Skin of body (tissue), 3 donors: ENCODE measurements at places on chromosomes 3 and 15. TPM values are rescaled to one million over a fixed set of nuclear protein-coding genes. Genes with fewer than 3 reads are reported as not detected.

Gene CKMT1B
- 3.9 TPM for total RNA-seq

GRCh38 chr15:72599855-72600464, 54.5 kb upstream of the GOLGA6B start:
- DNase-seq = peak; percentile 38

DNA sequence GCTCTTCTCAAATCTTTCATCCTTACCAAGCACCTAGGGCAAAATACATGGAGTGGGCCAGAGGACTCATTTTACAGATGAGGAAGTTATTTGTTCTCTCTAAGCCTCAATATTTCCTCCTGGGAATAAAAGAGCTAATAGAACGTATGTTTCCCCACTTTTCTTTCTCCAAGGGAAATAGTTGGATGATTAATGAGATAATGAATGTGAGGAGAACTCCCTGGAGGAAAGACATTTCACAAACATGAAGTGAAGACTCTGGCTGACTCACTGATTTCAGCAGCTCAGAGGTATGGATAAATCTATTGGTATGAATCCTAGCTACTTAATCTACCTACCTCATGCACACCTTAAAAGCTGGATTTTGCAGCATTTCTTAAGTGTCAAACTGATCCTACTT, 98.4 kb downstream of the ECT2 start:
- DNase-seq = peak; percentile 12

GRCh38 chr3:12445523-12446240, 38.6 kb upstream of the TSEN2 start:
- DNase-seq = no peak

- DNase-seq = no peak
Observed at GRCh38 chr3:118244761-118245160, 789.9 kb downstream of the IGSF11 start.

- no peak for DNase-seq
Observed at GRCh38 chr3:23741036-23741706, 64.6 kb upstream of the UBE2E1 start.

Gene CCK
- 1.6 TPM for total RNA-seq

- DNase-seq = no peak
Observed at GRCh38 chr3:157274644-157275137, 114.7 kb upstream of the CCNL1 start.

GRCh38 chr3:56889131-56889530, 87.4 kb upstream of the ARHGEF3 start:
- no peak for DNase-seq

GRCh38 chr3:157166561-157166960, 6.6 kb upstream of the CCNL1 start:
- DNase-seq = no peak

- DNase-seq = no peak
Observed at GRCh38 chr15:90264671-90265070, 801 bp upstream of the NGRN start.

Gene TPRG1
- total RNA-seq = 9.6 TPM

Gene KCNAB1
- 6.3 TPM for total RNA-seq

GRCh38 chr3:192899540-192899982, 18.1 kb downstream of the MB21D2 start:
- DNase-seq = no peak

DNA sequence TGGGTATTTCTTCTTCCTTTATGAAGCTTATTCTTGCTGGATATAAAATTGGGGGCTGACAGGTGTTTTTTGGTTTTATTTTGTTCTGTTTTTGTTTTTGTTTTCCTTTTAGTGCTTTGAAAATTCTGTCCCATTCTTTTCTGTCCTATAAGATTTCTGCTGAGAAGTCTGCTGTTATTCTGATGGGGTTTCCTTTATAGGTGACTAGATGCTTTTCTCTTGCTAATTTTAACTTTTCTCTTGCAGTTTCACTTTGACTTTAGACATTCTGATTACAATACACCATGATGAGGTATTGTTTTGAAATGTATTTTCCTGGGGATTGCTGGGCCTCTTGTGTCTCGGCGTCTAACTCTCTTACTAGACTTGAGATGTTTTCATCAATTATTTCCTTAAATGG, 22.8 kb downstream of the TTC14 start:
- DNase-seq = no peak

DNA sequence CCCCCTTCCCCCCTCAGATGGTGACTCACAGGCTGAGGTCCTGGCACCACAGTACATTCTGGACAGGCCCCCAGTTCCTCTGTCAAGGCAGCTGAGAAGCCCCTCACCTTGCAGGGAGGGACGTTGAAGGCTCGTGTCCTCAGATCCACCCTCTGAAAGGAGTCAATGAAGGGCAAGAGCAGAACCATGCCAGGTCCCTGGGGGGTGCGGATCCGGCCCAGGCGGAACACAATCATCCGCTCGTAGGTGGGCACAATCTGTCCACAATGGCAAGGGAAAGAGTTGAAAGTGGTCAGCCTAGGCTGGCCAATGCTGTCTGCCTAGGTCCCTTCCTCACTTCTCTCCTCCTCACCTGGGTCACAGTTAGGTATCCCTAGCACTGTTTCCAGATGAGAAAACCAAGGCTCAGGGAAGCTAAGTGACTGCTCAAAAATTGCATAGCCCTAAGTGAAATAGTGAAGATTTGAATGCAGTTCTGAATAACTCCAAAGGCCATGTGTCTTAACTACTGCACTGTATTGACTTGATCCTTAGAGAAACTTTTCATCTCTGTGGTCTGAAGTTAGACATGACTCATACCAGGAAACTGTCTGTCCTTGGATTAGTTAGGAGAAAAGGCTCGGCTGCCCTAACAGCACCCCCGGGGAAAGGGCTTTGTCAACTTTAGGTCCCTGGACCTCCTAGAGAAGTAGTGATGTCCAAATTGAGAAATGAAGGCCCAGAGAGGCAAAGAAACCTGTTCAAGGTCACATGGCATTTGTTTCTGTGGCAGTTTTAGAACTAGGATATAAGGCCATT, 2.9 kb downstream of the STOML1 start:
- DNase-seq = no peak

GRCh38 chr3:71919572-71919971, 134.6 kb upstream of the PROK2 start:
- DNase-seq = no peak

GRCh38 chr3:20931834-20932233, 745.8 kb upstream of the SGO1 start:
- no peak for DNase-seq

DNA sequence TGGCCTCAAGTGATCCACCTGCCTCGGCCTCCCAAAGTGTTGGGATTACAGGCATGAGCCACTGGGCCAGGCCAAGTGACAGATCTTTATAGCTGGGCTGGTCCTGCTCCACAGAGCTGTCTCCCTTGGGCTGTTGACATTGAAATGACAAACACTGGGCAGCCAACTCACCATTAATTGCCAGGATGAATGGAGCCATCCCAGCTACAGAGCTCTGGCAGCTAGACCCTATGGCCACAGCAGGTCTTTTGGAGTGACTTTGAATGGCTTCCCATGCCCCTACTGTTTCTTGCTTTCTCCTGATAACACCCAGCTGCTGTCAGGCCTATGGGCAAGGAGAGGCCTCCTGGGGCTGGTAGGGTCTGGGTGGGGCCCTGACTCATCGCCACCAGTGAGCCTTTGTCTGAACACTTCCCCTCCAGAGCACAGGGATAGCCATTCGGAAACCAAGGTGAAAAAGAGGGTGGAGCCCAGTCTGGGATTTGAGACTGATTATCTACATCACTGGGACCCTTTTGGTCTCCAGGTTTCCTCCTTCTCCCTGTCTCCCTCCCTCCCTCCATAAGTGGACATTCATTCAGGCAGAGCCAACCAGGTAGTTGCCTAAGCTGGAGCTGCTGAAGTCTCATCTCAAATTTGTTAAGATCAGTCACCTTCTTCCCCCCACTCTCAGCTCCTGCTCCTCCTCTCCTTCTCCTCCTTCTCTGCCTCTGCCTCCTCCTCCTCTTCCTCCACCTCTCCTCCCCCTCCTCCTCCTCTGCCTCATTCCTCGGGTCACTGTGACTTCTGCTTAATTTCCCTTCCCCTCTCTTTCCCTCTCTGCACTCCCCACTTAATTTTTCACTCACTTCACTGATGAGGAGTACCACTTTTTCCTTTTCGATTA, 34.0 kb downstream of the BHLHE40 start:
- DNase-seq = no peak

Gene BLM
- total RNA-seq = 6.3 TPM

GRCh38 chr3:172257648-172258400, 190.4 kb downstream of the GHSR start:
- no peak for DNase-seq

Gene DPPA2
- not detected for total RNA-seq

Gene TUSC2
- total RNA-seq = 5.8 TPM
